Sigmoid colon (tissue), 7 donors: ENCODE measurements at places on chromosomes 2 and 18. TPM values are rescaled to one million over a fixed set of nuclear protein-coding genes. Genes with fewer than 3 reads are reported as not detected.

GRCh38 chr2:126658905-126659561, 3.1 kb downstream of the GYPC start:
- peak; percentile 89 for DNase-seq

- DNase-seq = no peak
Observed at GRCh38 chr2:216366777-216367471, 5.4 kb downstream of the MARCHF4 start.

GRCh38 chr18:57807336-57808117, 4.4 kb upstream of the ATP8B1 start:
- no peak for DNase-seq

DNA sequence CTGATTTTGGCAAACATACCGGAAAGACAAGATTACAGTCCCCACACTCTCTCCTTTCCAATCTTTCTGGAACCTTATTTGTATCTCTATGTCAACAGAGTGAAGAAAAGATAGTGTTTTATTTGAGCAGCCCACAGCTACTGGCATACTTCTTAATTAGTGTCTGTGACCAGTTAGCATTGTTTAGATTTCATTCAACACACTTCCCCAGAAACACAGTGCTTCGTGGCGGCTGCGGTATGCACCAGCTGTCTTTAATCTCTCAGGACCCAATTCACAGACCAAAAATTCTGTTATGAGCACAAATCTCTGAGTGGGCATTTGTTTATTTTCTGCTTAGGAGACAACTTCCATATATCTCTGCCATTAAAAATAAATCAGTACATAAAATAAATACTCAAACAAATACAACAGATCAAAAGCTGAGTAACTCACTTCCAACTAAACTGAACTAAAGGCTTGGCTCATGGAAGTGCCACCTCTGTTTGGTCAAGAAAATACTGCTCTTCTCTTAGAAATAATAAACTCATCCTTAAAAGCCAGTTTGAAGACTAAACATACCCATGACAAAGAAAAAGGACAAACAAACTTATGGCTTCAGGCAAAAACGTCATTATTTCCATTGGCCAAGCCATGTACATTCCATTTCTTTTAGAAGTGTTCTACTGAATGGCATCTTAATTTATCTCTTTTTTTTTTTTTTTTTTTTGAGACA, 392.4 kb downstream of the TXNL1 start:
- no peak for DNase-seq

- DNase-seq = no peak
Observed at GRCh38 chr2:171703574-171704347, 16.5 kb downstream of the DYNC1I2 start.

The REG1A gene
- total RNA-seq = not detected

The ALPP gene
- not detected for total RNA-seq
